ENCODE measurements at places on chromosomes 16 and 17.

DNA sequence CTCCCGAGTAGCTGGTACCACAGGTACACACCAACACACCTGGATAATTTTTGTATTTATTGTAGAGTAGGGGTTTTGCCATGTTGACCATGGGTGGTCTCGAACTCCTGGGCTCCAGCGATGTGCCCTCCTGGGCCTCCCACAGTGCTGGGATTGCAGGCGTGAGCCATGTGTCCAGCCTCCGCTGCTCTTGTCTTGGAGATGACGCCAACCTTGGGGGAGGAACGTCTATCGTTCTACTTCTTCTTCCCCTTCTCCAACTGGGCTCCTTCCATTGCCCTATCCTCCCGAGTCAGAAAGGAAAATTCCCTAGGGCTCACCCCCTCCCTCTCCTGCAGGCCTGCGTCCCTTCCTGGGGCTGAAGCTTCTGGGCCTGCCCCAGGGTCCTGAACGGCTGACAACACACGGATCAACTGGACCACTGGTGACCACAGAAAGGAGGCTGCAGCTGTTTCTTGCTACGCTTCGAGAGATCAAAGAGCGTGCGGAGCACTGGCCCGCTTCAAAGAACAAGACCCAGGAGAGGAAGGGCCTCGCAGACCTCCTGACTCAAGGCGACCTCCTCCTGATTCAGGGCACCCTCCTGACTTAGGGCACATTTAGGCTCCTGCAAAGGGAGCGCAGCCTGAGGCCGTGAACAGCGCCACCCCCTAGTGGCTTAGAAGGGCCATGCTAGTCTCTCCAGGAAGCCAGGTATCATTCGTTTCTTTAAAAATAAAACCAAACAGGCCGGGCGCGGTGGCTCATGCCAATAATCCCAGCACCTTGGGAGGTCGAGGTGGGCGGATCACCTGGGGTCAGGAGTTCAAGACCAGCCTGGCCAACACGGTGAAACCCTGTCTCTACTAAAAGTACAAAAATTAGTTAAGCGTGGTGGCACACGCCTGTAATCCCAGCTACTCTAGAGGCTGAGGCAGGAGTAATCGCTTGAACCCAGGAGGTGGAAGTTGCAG lies 48.5 kb upstream of the HELZ start:
- no peak for DNase-seq

- no peak for DNase-seq
Observed at GRCh38 chr17:35870906-35871819, 2.5 kb upstream of the HEATR9 start.

- DNase-seq = no peak
Observed at GRCh38 chr16:50681021-50681885, at the start of gene SNX20. SNX20 (minus strand) TSS chr16:50681312; CDS start chr16:50677526, 3,786 bp downstream.

GRCh38 chr17:2084766-2085647 lies 30.1 kb downstream of the HIC1 start:
- DNase-seq = no peak

DNA sequence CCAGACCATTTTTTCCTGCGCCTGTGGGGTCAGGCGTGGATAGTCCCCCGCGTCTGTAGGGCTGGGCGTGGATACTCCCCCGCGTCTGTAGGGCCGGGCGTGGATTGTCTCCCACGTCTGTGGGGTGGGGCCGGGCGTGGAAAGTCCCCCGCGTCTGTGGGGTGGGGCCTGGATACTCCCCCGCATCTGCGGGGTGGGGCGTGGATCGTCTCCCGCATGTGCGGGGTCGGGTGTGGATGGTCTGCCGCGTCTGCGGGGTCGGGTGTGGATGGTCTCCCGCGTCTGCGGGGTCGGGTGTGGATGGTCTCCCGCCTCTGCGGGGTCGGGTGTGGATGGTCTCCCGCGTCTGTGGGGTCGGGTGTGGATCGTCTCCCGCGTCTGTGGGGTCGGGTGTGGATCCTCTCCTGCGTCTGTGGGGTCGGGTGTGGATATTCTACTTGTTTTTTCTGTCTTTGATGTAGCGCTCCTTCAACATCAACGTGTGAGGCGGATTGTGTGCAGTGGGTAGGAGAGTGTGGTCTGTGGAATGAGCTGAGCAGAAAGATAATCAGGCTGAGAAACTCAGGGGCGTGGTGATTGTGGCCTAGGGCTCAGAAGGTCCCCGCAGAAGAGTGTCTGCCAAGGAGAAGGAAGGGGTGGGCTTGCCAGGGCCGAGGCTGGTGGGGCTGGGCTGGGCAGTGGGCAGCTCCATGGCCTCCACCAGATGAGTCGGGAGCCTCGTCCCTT lies 3.2 kb downstream of the GNPTG start:
- DNase-seq = no peak

DNA sequence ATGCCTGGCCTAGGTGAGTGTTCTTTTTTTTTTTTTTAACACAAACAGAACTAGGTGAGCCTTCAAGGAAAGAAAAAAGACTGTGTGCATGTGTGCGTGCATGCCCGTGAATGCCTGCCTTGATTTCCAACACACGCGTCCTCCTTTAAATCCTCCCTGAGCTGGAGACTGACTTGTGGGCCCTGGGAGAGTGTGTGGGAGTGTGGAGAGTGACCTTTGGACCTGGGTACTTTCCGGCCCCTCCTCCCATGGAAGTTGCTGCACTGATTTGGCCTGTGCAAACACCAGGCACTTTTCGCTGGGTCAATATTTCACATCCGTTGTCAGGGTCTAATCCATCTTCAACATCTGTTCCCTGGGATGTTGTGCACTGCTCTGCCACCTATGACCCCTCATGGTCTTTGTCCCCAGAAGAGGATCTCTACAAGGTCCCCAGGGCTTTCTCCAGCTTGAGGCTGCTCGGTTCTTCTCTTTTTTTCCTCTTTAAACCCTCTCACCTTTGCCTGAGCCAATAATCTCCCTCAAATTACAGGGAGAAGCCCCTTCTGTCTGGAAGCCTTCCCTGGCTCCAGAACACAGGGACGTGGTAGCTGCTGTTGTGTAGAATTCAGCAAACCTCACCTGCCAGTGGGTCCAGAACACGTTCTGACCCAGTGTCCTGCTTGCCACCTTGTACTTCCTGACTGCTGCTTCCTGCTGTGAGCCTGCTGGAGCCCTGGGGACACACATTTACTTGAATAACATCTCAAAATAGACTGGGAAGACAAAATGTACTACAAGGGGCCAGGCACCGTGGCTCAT lies 20.8 kb upstream of the ATP5MC1 start:
- no peak for DNase-seq

- DNase-seq = no peak
Observed at GRCh38 chr17:34719569-34719968, 140.2 kb downstream of the TMEM132E start.

DNA sequence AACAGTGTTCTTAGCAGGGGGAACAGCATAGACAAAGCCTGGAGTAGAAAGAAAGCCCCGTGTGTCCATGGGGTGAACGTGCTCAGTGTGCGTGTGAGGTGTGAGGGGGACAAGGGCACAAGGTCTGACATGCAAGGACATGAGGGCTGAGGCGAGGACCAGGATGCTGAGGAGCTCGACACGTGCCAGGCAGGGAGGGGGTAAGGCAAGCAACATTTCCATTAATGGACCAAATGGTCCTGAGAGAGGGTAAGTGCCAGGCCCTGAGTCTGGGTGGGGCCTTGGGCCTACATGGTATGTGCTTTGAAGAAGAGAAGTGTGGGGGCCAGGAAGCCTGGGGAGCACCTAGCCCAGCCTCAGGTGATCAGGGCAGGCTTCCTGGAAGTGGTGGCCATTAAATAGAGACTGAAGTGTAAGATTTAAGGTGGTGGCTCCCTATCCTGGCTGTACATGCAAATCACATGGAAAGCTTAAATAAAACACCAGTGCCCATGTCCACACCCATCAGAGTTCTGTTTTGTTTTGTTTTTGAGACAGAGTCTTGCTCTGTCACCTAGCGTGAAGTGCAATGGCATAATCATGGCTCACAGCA lies 29.3 kb downstream of the ADCY7 start:
- DNase-seq = no peak

GRCh38 chr17:1003972-1004768 lies 7.2 kb downstream of the TIMM22 start:
- DNase-seq = no peak

DNA sequence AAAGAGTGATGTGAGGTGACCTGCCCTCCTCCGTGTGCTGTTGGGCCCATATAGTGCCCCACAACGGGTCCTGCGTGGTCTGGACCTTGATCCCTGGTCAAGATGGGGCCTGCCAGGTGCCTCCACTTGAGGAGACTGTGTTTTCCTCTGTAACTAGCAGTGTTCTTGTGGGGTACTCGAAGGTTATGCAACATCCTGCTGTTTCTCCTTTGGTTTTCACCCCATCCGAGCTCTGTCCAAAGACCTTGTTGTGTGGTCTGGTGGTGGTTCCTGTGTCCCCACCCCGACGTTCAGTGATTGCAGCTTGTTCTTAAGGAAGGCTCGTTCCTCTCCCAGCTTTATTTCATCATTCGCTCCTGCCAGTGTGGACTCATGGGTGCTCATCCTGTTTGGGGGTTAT lies 38.7 kb upstream of the ZNF750 start:
- no peak for DNase-seq

GRCh38 chr16:64951193-64951592 lies 170.7 kb downstream of the CDH11 start:
- no peak for DNase-seq

GRCh38 chr17:27511168-27511883 lies 55.1 kb downstream of the KSR1 start:
- no peak for DNase-seq

DNA sequence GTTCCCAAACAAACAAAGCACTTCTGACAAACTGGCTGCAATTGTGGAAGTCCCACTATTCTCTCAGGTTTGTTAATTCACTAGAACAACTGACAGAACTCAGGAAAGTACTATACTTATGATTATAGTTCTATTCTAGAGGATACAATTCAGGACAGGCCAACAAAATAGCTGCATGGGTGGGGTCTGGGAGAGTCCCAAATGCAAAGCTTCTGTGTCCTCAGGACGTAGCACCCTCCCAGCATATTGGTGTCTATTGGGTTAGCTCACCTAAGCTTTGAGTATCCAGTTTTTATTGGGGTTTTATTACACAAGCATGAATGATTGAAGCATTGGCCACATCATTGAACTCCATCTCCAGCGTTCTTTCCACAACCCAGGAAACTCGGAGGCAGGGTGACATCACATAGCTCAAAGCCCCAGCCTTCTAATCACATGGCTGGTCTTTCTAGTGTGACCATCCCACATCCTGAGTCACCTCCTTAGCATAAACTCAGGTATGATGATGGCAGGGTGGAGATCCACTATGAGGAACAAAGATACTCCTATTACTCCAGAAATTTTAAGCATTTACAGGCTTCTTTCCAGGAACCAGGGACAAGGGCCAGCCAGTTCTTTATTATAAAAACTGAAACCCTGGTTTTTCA lies 43.9 kb upstream of the CCNF start:
- no peak for DNase-seq
